CD4-positive, alpha-beta memory T cell (primary cell): ENCODE measurements at places on chromosomes 1 and 21.

- no peak for DNase-seq
These were observed 14.6 kb upstream of the SLC2A1 start for GRCh38 chr1:42973286-42973685.

- no peak for DNase-seq
These were observed 58.5 kb downstream of the SERBP1 start for GRCh38 chr1:67371681-67372080.

DNA sequence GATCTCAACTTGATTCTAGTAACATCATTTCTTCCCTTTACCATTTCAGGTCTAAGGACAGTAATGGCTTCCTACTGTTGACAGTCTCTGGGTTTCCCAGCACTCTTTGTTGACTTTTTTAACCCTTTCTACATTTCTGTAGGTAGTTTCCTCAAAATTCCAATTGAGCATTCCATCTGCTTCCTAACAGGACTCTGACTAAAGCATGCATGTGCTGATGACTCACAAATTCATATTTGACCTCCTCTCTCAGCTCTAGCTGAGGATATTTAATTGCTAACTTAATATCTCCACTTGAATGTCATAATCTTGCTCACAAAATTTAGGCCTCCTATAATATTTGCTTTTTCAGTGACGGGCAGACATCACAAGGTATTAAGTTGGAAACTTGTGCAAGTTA is 93.3 kb upstream of the ZNHIT6 start:
- no peak for DNase-seq

- DNase-seq = no peak
These were observed 887.4 kb upstream of the B3GALT2 start for GRCh38 chr1:194073833-194074232.

DNA sequence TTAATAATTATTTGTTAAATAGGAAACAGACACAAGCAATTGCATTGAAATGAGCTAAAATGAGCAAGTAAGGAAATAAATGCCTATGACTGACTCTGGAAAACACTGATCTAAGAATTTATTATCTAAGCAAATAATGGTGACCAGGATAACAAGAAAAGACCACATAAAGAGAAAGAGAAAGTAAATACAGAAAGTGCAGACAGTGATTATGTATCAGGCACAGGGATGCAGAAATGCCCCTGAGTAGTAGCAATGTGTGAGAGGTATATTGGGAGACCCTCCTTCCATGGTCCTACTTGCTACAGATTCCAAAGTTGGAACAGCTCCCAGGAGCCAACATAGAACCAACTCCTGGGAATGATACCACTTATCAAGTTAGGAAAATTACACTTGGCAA is 33.3 kb upstream of the MUTYH start:
- DNase-seq = no peak

- no peak for DNase-seq
These were observed 1.9 kb downstream of the TFF1 start for GRCh38 chr21:42364304-42364865.

DNA sequence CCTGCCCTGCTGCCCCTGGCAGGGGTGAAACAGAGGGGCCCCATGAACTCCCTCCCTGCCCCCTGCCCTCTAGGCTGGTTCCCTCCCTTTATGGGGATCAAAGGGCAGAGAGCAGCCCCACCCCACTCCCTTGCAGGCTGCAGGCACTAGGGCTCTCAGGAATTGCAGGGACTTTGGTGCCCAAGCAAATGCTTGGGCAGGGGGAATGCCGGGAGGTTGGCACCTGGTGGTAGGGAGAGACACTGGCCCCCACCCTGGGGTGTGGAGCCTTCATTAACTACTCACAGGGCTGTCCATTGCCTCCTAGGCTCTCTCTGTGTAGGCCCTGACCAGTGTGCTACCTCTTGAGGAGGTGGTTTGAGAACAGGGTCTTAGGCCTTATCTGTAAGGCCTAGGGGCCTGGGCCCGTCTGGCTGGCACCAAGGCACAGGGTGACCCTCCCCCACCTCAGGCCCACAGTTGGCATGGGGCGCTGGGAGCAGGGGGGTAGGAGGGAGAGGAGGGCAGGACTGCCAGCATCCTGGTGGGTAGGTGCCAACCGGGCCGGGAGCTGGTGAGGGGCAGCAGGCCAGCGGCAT is 4.7 kb downstream of the ZBTB7B start:
- no peak for DNase-seq

- DNase-seq = no peak
These were observed 31.8 kb upstream of the FBXO28 start for GRCh38 chr1:224082146-224082545.

GRCh38 chr1:95012389-95012788 is 60.4 kb downstream of the ALG14 start:
- no peak for DNase-seq

DNA sequence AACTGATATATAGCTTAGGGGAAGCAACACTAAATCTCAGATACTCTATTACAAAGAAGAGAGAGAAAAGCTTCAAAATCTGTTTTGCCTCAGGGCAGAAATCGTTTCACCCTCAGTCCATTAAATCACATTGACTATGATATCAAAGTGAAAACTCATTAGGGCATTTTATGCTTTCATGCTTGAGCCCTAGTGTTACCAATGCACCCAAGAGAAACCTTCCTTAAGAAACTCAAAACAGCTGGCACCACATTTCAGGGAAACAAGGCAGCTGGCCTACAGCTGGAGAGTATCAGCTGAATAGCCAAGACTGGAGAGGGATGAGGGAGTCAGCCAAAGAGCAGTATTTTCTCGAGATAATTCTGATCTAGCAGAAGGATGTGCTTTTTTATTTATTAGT is 14.9 kb downstream of the COLGALT2 start:
- no peak for DNase-seq

DNA sequence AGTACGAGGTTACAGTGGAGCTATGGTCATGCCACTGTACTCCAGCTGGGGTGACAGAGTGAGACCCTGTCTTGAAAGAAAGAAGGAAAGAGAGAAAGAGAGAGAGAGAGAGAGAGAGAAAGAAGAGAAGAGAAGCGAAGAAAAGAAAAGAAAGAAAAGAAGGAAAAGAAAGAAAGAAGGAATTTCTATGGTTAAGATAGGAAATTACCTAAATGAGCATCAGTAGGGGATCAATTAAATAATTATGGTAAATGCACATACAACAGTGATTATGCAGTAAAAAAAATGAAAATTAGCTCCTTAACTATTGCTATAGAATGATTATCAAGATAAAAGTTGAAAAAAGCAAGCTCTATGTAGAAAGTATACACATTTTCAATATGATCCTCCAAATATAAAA is 59.8 kb downstream of the COLGALT2 start:
- no peak for DNase-seq

DNA sequence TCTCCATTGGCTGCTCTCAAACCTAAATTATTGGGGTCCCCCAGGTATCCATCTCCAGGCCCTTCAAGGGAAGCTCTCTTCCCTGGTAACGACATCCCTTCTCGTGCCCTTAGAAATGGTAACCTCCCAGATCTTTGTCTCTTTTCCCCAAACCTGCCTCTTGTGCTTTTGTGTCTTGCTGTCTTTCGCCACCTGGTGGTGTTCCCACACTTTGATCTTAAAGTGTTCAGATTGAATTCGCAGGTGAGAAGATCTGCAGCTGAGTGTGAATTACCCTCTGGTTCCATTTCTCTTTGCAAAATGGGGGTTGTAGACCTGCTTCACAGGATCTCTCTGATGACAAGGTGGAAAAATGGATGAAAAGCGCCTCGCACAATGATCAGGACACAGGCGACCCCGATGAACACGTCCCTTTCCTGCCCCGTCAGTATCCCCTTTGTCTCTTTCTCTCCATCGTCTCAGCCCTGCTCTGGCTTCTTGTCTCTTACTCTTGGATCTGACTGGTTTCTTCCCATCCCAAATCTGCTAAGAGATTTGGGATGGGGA is 53.1 kb downstream of the DOP1B start:
- peak; percentile 47 for DNase-seq

DNA sequence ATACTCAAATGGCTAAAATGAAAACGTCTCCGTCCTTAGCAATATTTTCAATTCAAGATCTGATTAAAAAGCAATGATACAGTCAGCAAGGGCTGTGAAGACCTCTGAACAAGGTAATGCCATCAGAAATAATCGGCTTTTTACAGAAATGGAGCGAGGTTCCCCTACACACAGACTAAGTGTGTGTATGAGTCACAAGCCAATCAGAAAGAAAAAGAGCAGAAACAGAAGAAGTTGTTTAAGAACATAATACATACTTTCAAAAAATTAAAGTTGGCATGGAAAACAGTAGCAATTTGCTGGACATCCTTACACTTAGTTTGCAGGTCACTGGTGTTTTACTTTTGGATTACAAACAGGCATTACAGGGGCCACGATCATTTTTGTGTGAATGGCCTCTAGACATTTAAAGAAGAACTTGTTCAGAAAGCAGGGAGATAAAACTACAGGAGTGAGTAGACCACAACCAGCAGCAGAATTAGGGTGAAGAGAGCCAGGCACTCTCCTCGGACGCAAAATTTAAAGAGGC is 350.0 kb upstream of the RUNX1 start:
- DNase-seq = no peak

- DNase-seq = no peak
These were observed 29.6 kb upstream of the RGS16 start for GRCh38 chr1:182633657-182634281.

DNA sequence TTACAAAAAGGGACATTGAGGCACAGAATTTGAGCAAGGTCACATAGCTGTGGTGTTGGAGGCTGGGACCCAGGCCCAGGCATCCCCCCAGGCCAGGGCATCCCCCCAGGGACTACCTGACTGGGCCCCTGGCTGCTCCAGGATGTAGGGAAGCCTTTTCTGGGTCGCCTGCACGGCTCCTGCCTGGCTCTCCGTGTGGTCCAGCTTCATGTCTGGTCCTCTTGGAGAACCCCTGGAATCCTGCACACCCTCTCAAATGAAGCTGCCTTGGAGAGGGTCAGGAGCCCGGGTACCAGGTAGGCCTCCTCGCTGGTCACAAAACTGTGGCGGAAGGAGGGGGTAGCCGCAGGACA is 919 bp upstream of the CELSR2 start:
- DNase-seq = no peak

- DNase-seq = no peak
These were observed 39.1 kb upstream of the FHAD1 start for GRCh38 chr1:15207829-15208429.

GRCh38 chr1:35555601-35556477 is 1.4 kb downstream of the KIAA0319L start:
- no peak for DNase-seq

- DNase-seq = no peak
These were observed 19.6 kb upstream of the ZNF648 start for GRCh38 chr1:182080955-182081582.

DNA sequence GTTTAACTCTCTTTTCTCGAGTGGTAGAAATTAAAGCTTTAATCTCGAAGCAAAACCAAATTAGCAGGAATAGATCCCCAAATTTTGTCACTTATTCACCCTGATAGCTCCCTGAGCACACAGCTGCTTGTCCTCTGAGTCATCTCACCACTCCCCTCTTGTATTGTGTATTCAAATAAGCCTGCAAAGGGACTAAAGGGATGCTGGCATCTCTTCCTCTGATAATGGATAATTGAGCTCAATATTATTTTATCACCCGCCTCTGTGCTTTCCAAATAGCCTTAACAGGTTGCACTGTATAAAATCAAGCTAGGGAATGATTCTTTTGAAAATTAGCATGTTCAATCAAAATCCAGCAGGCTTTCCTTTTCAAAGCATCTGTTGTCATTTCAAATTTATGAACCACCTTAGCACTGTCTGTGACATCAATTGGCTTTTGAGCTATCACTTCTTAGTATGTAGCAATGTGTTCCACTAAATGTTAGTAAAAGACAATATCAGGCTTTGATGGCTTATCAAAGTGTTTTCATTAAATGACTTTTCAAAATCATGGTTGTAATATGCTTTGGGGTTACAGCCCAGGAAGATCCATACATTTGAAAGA is 561.6 kb downstream of the PLA2G4A start:
- DNase-seq = no peak

DNA sequence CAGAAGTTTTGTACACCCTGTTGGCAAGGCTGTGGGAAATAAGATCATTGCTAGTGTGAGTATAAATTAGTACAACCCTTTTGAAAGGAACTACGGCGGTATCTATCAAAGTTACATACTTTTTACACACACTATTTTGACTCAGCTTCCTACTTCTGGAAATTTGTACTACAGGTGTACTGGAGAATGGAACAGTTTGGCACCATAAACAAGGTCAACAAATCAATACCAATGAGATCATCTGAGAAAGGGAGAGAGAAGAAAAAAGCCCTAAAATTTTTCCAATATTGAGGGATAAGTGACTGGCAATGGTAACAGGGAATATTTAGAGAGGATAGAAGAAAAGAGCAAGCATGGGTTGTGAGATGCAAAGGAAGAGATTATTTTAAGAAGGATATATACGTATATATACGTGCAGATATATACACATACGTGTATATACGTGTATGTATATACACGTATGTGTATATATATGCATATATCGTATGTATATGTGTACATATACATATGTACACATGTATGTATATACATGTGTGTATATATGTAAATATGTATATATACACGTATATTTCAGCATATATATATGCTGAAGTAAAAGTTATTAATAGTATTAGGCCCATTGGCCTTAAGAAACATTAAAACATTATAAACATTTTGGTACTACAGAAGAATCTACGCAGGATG is 27.6 kb downstream of the KLHL20 start:
- no peak for DNase-seq
